ENCODE measurements at places on chromosomes 13 and 19.
A peak's percentile ranks its signal among the peaks of the same experiment; 100 is the strongest.

DNA sequence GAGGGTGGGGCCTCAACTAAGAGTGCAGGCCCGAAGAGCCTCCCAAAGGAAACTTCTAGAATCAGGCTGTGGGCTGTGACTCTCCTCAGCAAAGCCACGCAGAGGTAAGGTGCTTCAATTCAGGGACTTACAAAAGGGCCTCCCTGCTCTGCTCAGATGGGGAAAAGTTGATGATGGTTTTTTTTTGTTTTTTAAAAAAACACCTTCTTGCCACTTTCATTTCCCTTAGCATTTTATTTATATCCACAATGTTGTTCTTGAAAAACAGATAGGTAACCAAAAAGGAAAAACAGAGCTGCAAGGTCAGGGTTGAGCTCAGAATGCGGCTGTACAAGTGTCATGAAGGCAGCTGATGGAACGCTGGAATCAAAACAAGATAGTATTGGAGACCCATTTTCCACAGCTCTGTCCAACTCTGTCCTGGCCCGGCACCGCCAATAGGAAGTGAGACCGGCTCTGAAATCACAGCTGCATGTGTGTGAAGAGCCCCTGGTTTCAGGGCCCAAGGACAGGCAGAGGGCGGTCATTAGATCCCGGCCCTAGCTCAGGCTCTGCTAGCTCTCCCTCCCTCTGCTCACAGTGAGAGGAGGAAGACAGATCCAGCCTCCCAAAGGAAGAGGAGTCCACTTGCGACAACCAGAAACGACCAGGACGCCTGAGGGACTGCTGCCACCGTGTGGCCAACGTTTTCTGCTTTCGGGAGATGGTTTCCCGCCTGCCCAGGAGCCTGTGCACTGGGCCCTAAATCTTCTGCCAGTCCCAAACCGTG lies 58.3 kb downstream of the KLF2 start:
- peak; percentile 77 for DNase-seq

DNA sequence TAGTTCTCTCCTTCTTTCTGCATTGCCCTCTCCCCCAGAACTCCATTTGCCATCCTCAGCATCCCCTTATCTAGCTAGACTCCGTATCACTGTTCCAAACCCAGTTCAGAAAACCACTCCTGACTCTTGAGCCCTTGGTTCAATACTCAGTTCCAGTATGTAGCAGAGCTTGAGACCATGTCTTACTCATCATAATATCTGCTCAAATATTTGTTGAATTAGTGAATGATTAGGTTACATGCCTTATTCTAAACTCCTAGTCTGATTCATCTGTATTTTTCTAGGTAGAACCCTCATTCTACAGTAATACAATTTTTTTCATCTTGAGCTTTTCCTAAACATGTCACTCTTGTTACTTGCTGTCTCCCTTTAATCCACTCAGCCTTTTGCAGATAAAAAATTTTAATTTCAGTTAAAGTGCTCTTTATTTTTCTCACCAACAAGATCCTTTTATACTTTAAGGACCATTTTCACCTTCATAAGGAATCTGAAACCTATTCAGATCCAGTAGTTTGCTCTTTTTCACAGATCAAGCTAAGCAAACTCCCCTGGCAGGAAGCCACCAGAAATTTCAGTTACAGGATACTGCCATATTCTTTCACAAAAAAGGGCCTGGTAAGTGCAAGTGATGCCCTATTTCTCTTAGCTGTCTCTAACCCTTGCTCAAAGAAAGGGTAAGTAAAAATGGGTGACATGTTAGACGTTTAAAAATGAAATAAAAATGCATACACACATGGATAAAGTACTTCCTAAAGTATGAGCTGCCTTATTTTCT lies 23.1 kb upstream of the INTS6 start:
- no peak for DNase-seq

GRCh38 chr19:44689290-44690130 lies 9.4 kb upstream of the CEACAM16 start:
- peak; percentile 57 for DNase-seq

GRCh38 chr13:35804901-35805300 lies 326.3 kb downstream of the DCLK1 start:
- DNase-seq, result no peak

GRCh38 chr19:33193269-33193864 lies 763 bp upstream of the LRP3 start:
- no peak for DNase-seq

GRCh38 chr13:20197361-20197834 lies 4.7 kb upstream of the GJB2 start:
- DNase-seq, result no peak

DNA sequence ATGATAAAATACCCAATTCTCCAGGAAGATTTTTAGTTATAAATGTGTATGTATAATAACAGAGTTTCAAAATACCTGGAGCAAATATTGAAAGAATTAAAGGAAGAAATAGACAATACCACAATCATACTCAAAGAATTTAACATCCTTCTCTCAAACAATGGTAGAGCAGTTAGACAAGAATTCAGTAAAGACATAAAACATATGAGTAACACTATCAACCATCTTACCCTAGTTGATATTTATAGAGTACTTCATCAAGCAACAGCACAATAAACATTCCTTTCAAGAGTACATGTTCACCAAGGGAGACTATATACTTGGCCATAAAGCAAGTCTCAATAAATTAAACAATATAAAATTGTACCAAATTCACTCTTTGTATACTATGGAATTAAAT lies 108.4 kb downstream of the DLEU7 start:
- no peak for DNase-seq

DNA sequence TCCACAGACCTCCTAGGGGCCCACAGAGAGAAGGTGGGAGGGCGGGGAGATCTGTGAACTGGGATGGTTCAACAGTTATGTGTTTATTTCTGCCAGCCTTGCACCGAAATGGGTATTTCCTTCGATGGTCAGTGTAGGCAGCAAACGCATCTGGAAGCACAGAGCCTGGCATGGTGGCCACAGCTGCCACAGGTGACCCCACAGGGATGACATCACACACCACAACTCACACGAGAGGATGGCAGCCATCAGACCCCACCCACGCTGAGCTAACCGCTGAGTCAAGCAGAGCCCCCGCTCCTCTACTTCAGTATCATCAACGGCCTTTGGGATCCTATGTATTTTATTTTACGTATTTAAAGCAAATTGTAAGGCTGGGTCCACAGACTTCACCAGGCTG lies 37.4 kb downstream of the NAXD start:
- no peak for DNase-seq
